ENCODE measurements at places on chromosomes 4 and X. TPM values are rescaled to one million over a fixed set of nuclear protein-coding genes. Genes with fewer than 3 reads are reported as not detected.

GABRG1 gene
- total RNA-seq = not detected

TMSB15A gene
- total RNA-seq = 233 TPM

FGF16 gene
- total RNA-seq = not detected

GRCh38 chr4:165331359-165331758 is 3.9 kb downstream of the MSMO1 start:
- H3K27ac ChIP-seq = no peak overlapping the region
- peaks cover 19% of the 10 kb centered on the region for H3K36me3 ChIP-seq
- H3K4me3 ChIP-seq = no peak overlapping the region

GRCh38 chr4:48121180-48121579 is 12.9 kb downstream of the TXK start:
- peaks cover 3% of the 10 kb centered on the region for H3K27me3 ChIP-seq
- no peak overlapping the region for H3K27ac ChIP-seq
- no peak for DNase-seq
- no peaks in the 10 kb centered on the region for H3K4me1 ChIP-seq

DNA sequence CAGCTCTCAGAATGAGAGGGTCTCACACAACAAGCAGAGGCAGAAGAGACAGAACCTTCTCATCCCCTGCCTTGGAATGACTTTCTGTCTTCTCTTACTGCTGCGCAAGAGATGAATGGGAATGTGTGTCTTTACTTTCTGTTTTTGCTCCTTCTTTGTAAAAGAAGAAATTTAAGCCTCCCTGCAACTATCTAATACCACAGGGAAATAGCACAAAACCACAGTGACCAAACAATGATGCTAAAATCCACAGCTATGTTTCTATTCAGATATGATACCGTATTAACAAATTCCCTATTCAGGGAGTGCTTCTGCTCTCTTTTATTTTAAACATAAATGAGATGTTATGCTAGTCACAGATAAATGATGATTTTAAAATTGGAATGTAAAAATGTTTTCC is 173.8 kb upstream of the RAI2 start:
- H3K4me3 ChIP-seq = no peak overlapping the region
- no peak overlapping the region for H3K27ac ChIP-seq
- H3K4me1 ChIP-seq = no peaks in the 10 kb centered on the region
- no peaks in the 10 kb centered on the region for H3K27me3 ChIP-seq
- peaks cover 5% of the 10 kb centered on the region for H3K36me3 ChIP-seq
- DNase-seq = no peak

- H3K27ac ChIP-seq = peak overlapping the region; percentile 60
- peaks cover 43% of the 10 kb centered on the region for H3K36me3 ChIP-seq
- peaks cover 16% of the 10 kb centered on the region for H3K4me1 ChIP-seq
- no peak overlapping the region for H3K4me3 ChIP-seq
These were observed 125.7 kb downstream of the ZNF827 start for GRCh38 chr4:145812919-145813318.

DNA sequence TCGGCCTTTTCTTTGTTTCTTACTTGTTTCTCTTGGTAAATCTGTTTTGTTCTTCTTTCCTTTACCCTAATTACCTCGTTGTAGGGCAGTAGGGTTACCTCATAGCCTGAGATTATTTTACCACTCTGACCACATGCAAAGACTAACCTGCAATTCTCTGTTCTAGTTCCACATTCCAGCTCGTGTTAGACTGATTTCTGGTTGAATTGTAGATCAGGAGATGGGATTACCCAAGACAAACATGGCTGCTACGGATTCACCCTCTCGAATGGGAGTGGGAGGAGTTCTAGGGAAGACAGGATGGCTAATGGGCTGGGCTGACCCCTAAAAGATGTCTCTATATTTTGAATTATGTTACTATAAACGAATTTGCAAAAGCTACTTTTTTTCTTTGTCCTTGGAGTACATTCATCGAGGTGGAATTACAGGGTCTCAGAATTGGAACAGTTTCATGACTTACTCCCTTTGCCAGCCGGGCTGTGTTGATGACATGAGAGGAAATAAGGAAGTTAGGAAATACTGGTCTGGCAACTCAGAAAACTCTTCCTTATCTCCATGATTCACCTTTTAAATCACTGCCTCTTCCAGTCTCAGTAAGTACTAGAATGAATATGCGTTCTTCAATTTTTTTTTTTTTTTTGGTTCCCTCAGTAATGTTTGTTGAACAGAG is 36.7 kb upstream of the FBXW7 start:
- H3K4me1 ChIP-seq = peaks cover 11% of the 10 kb centered on the region
- no peaks in the 10 kb centered on the region for H3K27me3 ChIP-seq
- no peaks in the 10 kb centered on the region for H3K36me3 ChIP-seq
- H3K27ac ChIP-seq = no peak overlapping the region

- no peaks in the 10 kb centered on the region for H3K27me3 ChIP-seq
- no peaks in the 10 kb centered on the region for H3K36me3 ChIP-seq
- H3K4me3 ChIP-seq = no peak overlapping the region
- H3K4me1 ChIP-seq = no peaks in the 10 kb centered on the region
- H3K27ac ChIP-seq = no peak overlapping the region
These were observed 48.8 kb downstream of the MAP7D2 start for GRCh38 chrX:20067709-20068561.

- H3K4me3 ChIP-seq = peak overlapping the region; percentile 97
- H3K36me3 ChIP-seq = peaks cover 6% of the 10 kb centered on the region
- H3K4me1 ChIP-seq = peaks cover 15% of the 10 kb centered on the region
- peak overlapping the region; percentile 91 for H3K27ac ChIP-seq
- H3K27me3 ChIP-seq = no peaks in the 10 kb centered on the region
- DNase-seq = no peak
These were observed 43.2 kb upstream of the TMSB15B start for GRCh38 chrX:103919270-103919637.

DNA sequence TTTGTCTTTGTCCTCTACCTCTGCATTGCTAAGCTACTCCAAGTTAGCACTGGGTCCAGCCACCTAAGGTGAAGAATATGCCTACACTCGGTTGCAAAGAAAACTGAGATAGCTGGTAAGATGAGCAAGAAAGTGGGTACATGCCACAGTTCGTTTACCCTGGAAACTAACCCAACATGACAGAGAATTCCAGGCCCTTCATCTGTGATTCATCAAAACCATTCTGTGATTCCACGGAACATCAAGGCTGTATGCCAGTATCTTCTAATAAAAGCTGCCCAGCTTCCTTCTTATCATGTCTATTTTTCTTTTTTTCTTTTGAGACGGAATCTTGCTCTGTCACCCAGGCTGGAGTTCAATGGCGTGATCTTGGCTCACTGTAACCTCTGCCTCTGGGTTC is 58.7 kb upstream of the SPANXC start:
- H3K36me3 ChIP-seq = no peaks in the 10 kb centered on the region
- H3K27me3 ChIP-seq = no peaks in the 10 kb centered on the region
- H3K4me1 ChIP-seq = no peaks in the 10 kb centered on the region
- no peak for DNase-seq
- H3K4me3 ChIP-seq = no peak overlapping the region
- H3K27ac ChIP-seq = no peak overlapping the region

DNA sequence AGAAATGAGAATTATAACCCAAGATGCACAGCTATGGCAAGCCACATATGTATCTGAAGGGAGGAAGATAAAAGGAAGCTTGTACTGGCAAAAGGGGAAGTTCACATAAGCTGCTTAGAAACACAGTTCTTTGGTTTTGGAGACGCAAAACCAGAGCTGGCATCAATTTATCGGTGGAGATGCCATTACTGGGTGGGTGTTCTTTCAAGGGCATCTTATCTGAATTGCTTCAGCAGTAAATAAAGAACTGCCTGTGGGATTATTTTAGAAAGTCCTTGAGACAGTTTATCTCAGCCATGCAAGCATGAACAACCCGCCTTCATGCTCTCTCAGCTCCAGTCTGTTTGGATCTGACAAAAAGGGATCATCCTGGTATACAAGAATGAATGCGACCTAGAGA is 60.8 kb downstream of the DDX60 start:
- no peak overlapping the region for H3K4me3 ChIP-seq
- DNase-seq = no peak
- H3K36me3 ChIP-seq = no peaks in the 10 kb centered on the region
- no peaks in the 10 kb centered on the region for H3K4me1 ChIP-seq

DNA sequence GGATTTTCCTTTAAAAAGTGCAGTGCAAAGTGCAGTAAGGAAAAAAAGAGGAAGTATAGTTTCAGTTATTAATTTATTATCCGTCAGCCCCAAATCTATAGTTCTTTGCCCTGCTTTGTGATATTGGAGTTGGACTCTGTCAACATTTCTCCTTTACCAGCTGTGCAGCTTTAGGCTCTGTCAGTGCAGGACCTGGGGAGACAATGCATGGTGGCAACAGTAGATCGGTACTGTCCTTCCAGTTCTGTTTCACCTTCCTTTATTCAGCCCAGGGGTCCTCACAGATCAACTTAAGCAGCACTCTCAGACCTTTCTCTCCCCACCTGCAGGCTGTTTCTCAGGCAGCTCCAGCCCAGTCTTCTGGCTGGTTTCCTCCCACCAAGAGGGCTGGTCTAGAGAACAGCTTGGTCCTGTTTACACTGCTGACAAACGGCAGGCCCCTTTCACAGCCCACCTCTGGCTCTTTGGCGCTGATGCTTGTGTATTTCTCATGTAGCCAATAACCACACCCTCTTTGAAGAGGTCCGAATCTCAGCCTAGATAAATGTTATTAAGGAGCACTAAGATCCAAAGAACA is 71.6 kb downstream of the MCUB start:
- H3K27ac ChIP-seq = no peak overlapping the region
- peaks cover 2% of the 10 kb centered on the region for H3K36me3 ChIP-seq
- DNase-seq = no peak
- no peaks in the 10 kb centered on the region for H3K27me3 ChIP-seq
- H3K4me1 ChIP-seq = no peaks in the 10 kb centered on the region

Measured in neural crest cell (in vitro differentiated cells).